ENCODE measurements at places on chromosomes 7 and 10.

DNA sequence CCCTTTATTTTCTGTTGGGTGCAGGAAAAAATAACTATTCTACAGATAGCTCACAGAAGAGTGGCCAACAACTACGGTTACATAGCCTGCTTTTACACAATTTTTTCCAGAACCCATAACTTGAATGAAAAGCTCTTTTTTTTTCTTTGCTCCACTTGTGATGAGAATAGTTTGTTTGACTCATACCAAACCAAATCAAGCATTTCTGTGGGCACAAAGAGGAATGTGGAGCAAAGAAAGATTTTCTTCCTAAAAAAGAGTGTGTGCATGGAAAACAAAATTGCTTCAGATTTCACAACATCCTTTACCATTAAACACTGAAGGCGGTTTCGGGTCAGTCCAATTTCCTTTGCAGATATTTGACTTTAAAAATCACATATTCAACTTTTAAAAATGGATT, 54.8 kb upstream of the RAB11FIP2 start:
- no peak for DNase-seq

- no peak for DNase-seq
Observed at GRCh38 chr7:21020667-21021066, 234.0 kb upstream of the SP8 start.

DNA sequence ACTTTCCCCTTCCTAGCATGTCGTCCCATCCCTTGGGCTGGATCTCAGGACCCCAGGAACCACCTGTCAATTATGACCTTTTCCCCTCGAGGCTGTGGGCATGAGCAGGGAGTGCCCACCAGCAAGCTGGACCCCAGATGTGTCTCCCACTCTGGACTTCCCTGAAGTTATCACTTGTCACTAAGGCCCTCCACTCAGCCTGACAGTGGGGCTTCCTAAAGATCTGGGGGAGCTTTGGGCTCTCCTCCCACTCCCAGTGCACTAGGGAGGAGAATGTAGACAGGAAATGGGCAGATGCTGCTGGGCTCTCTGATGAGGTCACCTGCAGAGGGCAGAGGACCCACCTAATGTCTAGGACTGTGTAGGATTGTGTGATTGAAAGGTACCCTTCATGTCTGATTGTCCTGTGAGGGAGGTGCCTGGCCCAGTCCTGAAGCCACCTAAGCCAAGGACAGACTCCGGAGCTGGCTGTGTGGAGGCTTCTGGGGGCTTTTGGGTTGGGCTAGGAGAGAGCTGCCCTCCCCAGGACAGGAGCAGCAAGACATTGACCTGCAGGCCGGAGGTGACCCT, 18.7 kb downstream of the MYO1G start:
- no peak for DNase-seq

- no peak for DNase-seq
Observed at GRCh38 chr7:141200191-141201108, 126.6 kb downstream of the TMEM178B start.

Data from sciatic nerve (tissue), 2 donors.